ENCODE measurements at places on chromosomes 3 and 15.

DNA sequence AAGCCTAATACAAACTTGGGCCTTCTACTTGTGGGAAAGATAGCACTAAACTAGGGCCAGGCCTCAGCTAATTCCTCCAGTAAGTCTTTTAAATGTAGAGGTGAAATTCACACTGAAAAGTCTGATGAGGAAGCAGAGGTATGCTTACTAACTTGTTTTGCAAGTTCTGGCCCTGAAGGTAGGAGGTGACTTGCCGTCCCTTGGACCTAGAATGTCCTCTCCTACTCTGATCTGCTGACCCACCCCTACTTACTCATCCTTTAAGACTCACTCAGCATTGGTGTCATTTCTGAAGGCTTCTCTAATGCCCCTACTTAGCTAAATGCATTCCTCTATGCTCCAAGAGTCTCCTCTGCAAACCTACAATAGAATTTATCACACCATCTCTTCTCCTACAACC lies 19.4 kb downstream of the RIOX2 start:
- H3K27ac ChIP-seq: no peak overlapping the region
- no peak for DNase-seq
- H3K4me1 ChIP-seq: peaks cover 8% of the 10 kb centered on the region
- no peak overlapping the region for H3K4me3 ChIP-seq
- H3K36me3 ChIP-seq: peaks cover 32% of the 10 kb centered on the region
- no peaks in the 10 kb centered on the region for H3K27me3 ChIP-seq

- H3K4me1 ChIP-seq: peaks cover 23% of the 10 kb centered on the region
- DNase-seq: no peak
- H3K27ac ChIP-seq: no peak overlapping the region
- no peak overlapping the region for H3K4me3 ChIP-seq
- H3K27me3 ChIP-seq: no peaks in the 10 kb centered on the region
Observed at GRCh38 chr3:107643038-107643883, 120.5 kb downstream of the BBX start.

DNA sequence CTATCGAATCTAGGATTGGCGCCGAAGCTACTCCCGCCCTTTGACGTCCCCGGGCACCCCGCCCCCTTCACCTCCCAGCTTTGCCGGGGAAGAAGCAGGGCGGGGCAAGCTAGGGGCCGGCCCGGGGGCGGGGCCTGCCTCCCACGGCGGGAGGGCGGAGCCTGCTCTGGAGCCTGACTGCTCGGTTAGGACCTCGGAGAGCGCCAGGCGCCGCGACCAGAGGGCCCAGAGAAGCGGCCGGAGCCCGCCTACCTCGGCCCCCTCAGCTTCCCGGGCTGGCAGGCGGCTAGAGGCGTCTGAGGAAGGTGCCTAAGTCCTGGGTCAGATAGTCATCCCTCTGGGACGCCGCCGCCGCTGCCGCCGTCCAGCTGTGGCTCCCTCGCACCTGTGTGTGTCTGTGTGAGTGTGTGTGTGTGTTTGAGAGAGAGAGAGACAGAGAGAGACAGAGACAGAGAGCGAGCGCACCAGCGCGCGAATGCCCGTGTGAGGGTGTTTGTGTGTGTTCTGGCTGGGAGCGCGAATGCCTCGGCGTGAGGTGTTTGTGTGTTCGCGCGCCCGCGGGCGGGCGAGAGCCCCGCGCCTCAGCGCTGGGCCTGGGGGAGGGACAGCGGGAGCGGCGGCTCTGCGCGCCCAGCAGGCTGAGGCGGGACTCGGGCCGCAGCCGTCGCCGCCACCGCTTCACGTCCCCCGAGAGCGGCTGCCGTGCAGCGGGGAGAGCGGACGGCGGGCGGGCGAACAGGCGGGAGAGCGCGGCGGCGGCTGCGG lies at the start of gene STXBP5L:
TSS of gene STXBP5L (plus strand) at position 176 of the 765 bp plus-strand sequence. CDS start 1,374 bp downstream, outside the sequence.
- peak; percentile 15 for DNase-seq
- H3K4me3 ChIP-seq: peak within 1 kb of the TSS; percentile 86
- H3K4me1 ChIP-seq: peaks cover 22% of the 10 kb centered on the region

DNA sequence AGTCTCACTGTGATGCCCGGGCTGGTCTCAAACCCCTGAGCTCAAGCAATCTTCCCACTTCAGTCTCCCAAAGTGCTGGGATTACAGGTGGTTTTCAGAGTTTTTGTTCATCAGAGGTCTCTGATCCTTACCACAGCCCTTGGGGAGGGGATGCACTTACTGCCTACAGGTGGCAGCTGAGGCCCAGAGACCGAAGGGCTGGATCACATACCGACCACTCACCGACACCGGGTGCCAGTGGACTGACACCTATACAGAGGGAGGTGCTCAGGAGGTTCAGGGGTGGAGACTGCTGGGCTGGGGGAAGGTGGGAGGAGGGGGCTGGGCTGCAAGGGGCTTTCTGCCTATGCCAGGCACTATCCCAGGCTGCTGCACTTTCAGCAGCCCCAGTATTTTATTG lies 19.5 kb downstream of the DUSP7 start:
- no peak overlapping the region for H3K27ac ChIP-seq
- H3K36me3 ChIP-seq: no peaks in the 10 kb centered on the region
- no peak overlapping the region for H3K4me3 ChIP-seq
- DNase-seq: no peak
- no peaks in the 10 kb centered on the region for H3K4me1 ChIP-seq

DNA sequence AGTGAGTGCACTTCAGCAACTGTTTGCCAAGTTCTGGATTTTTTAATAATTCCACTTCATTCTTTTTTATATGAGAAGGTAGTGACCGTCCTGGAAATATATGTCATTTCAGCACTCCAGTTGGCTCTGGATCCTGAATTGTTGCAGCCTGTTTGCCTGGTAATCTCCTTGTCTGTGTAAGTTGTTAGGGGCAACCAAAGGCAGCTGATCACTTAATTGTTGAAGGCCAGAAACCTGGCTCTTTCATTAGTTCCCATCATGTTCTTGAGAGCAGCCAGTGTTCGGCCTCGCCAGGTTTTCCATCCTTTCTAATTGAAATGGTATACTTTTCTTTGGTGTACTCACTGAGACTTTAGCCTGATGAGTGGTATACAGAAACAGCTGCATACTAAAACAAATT lies 168.6 kb downstream of the SOX2 start:
- H3K27me3 ChIP-seq: no peaks in the 10 kb centered on the region
- no peak overlapping the region for H3K4me3 ChIP-seq
- H3K27ac ChIP-seq: no peak overlapping the region
- no peaks in the 10 kb centered on the region for H3K4me1 ChIP-seq
- DNase-seq: no peak

DNA sequence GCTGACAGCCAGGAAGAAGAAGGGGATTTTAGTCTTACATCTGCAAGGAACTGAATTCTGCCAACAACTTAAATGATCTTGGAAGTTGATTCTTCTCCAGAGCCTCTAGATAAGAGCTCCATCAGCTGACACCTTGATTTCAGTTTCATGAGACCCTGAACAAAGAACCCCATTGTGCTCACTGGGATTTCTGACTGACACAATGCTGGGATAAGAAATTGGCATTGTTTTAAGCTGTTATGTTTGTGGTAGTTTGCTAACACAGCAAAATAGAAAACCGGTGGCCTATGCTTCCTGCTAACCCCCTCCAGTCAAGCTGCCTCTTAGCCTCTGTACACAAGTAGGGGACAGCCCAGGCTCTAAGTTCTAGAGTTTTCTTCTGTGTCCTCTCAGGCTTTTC lies 36.2 kb downstream of the MASP1 start:
- H3K27ac ChIP-seq: no peak overlapping the region
- no peaks in the 10 kb centered on the region for H3K4me1 ChIP-seq
- no peak overlapping the region for H3K4me3 ChIP-seq
- no peaks in the 10 kb centered on the region for H3K36me3 ChIP-seq

Data from naive B cell (primary cell).